Esophagus squamous epithelium (tissue), 5 donors: ENCODE measurements at places on chromosomes 3 and 15.

- no peak overlapping the region for H3K27ac ChIP-seq
- DNase-seq: no peak
- H3K27me3 ChIP-seq: no peaks in the 10 kb centered on the region
- H3K4me1 ChIP-seq: no peaks in the 10 kb centered on the region
- no peaks in the 10 kb centered on the region for H3K36me3 ChIP-seq
Observed at GRCh38 chr3:170476291-170476690, 57.6 kb downstream of the CLDN11 start.

- DNase-seq: no peak
- H3K36me3 ChIP-seq: no peaks in the 10 kb centered on the region
- no peak overlapping the region for H3K27ac ChIP-seq
- peaks cover 54% of the 10 kb centered on the region for H3K4me1 ChIP-seq
- no peaks in the 10 kb centered on the region for H3K27me3 ChIP-seq
Observed at GRCh38 chr3:52221563-52222318, 3.7 kb downstream of the TLR9 start.

DNA sequence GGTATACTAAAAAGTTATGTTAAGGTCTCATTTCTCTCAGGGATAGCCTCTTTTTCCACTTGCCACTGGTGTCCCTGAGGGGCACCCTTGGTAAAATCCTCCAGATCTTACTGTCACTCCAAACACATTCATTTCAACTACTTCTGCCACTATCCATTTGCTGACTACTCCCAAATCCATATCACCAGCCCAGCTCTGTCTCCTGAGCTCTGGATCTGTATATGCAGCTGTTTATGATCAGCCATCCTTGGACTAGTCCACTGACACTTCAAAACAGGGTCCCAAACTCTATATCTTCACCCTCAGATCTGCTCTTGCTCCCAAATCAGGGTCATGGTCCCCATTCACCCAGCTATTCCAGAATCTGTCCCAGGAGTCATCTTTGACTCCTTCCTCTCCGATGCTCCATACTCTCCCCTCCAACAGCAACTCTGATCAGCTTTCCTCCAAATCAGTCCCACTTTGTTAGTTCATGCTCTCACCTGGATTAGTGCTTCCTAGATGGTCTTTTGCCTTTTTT, 9.9 kb downstream of the NCEH1 start:
- H3K27ac ChIP-seq: no peak overlapping the region
- H3K4me1 ChIP-seq: no peaks in the 10 kb centered on the region
- no peaks in the 10 kb centered on the region for H3K27me3 ChIP-seq
- H3K4me3 ChIP-seq: no peak overlapping the region
- no peaks in the 10 kb centered on the region for H3K36me3 ChIP-seq

DNA sequence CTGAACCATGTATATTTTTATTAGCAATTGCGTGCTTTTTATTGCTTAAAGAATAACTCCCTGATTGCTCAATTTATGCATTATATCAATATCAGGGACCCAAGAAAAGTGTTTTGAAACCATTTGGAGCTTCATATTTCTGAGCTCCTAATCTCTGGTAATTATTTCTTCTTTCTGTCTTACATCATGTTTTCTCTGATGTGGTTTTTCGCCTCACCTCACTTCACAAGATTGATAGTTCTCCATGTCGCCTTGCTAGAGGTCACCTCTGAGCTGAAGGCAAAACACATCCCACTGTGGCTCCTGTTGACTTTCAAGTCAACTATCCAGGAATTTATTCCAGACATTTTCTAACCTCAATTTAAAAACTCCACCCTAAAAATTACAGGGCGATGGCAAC, 837.4 kb downstream of the CADM2 start:
- no peaks in the 10 kb centered on the region for H3K36me3 ChIP-seq
- H3K4me3 ChIP-seq: no peak overlapping the region
- no peak for DNase-seq
- no peaks in the 10 kb centered on the region for H3K4me1 ChIP-seq
- no peak overlapping the region for H3K27ac ChIP-seq

DNA sequence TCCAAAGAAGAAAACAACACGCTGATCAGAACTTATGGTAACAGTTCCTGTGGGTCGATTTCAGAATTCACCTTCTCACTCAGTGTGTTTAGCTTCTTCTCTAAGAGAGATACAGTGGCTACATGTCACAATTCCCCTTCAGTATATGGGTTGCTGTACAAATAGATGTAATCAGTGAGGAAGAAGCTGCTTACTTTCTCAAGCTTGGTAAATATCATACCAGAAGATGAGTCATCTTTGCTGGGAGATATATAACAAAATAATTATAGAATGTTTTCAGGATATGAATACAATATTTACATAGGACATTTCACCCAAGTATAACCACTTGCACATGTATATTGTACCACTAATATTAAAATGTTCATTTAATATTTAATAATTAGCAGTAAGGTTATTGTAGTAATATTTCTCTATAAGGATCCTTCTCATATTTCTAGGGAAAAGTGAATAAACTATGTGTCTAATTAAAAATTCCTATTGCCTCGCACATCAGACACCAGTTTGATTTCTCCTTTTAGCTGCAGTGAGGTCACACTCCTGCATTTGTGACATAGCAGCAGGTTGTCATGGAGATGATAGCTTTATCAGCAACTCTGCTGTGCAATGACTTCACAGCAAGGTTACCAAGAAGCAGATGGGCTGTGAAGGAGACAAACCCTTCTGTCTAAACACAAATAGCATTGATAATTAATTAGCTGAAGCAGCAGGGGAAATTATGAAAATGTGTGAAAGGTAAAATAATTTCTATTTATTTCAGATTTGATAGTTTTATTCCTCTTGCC, 211.4 kb downstream of the TUSC7 start:
- no peaks in the 10 kb centered on the region for H3K36me3 ChIP-seq
- DNase-seq: no peak
- no peaks in the 10 kb centered on the region for H3K4me1 ChIP-seq
- H3K27me3 ChIP-seq: no peaks in the 10 kb centered on the region

DNA sequence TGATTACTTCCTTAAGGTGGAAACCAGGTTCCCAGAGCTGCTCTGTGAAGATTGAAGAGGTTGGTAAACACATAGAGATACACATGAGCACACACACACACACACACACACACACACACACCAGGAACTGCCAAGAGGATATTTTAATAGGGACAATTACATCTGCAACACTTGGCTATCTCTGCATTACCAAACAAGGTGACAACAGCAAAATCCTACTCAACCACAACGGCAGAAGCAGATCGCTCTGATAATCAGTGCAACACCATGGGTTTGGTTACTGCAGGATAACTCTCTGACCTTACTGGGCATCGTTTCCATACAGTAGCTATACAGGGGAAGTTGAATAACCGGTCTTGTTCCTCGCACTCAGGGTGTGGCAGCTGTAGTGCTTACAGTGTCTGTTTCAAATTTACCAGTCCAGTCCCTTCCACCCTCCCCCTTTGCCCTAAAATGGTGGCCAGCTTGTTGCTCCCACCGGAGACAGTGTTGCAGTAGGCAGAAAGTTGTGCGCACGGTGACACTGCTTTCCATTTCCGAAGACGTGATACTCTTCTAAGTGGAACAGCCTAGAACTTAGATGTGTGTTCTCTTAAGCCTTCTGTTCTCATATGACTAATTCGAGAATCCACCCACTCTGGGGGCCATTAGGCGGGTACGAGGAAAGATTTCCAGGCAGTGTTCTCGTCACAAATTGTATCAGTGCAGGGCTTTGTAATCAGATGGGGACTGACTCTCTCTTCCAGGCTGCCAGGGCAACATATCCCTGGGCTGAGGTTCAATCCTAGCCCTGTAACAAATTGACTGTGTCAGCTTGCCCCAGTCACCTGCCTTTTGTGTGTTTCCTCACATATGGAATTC, 176.2 kb downstream of the P3H2 start:
- peaks cover 18% of the 10 kb centered on the region for H3K4me1 ChIP-seq
- no peak overlapping the region for H3K4me3 ChIP-seq
- no peaks in the 10 kb centered on the region for H3K27me3 ChIP-seq
- H3K27ac ChIP-seq: peak overlapping the region; percentile 81
- DNase-seq: no peak

DNA sequence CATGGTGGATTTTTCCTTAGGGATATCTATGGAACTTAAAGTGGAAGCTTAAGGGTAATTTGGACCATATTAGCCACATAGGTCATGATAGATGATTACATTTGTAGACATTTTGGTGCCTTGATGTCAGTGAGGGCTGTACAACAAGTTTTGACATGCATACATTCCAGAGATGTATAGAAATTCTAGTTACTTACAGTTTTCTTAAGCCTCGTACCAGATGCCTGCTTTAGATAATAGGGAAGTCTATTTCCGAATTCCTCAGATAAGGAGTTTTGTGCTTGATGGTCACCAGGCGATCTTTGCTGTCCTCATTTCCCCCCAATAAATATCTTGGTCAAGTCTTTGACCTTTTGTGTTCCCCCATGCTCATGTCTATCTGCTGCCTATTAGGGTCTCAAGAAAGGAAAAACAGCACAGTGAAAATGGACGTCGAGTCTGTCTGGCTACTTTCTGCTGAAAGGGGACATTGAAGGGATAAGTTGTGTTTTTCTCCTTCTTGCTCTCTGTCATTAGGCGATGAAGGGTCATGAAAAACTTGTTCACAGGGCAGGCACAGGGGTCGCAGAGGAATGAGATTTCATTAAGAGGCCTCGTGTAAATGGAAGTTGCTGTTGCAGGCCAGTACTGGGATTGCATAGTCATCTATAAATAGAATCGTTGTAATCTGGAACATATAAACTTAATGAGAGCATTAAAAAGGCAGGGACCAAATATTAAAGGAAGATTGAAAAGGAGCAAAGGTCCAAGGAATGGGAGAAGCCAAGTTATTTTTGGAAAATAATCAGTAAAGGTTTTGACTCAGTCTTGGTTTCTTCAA, 20.0 kb upstream of the SENP7 start:
- no peaks in the 10 kb centered on the region for H3K27me3 ChIP-seq
- H3K27ac ChIP-seq: no peak overlapping the region
- no peak overlapping the region for H3K4me3 ChIP-seq
- H3K36me3 ChIP-seq: no peaks in the 10 kb centered on the region
- H3K4me1 ChIP-seq: no peaks in the 10 kb centered on the region

DNA sequence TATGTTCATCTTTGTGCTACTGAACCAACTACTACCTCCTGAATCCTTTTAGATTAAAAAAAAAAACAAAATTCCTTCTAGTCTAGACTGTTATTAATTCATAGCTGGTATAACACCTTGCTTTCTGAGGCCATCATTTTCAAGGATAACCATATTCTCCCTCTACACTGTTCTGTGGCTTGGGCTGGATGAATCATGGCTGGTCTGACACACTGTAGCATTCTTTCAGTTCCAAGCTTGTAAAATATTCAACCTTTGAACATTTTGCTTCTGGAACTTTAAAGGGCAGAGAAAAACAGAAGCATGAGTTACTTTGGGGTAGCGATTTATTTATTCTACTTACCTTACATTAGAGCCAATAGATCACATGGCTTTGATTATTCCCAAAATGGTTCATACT, 7.6 kb downstream of the HSPBAP1 start:
- H3K27me3 ChIP-seq: no peaks in the 10 kb centered on the region
- H3K4me3 ChIP-seq: no peak overlapping the region
- H3K36me3 ChIP-seq: no peaks in the 10 kb centered on the region
- DNase-seq: no peak

DNA sequence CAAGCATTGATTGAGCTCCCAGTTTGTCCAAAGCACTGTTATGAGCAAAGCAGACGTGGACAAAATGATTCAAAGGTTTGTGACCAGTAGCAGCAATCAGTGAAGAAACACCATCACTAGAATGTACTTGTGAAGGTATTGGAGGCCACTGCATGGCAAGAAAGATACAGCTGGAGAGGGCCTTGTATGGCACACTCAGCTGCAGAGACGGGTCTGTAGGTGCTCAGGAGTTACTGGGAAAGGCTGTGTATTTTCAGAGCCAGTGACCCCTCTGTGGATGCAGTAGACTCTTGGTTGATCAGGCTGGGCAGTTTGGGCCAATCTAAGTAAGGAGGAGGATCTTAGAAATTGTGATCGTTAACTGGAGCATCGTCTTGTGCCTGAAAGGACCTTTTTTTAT, 120.0 kb downstream of the GHSR start:
- H3K4me3 ChIP-seq: no peak overlapping the region
- no peaks in the 10 kb centered on the region for H3K27me3 ChIP-seq
- no peak overlapping the region for H3K27ac ChIP-seq
- no peak for DNase-seq
- H3K4me1 ChIP-seq: peaks cover 6% of the 10 kb centered on the region

GRCh38 chr3:173685456-173685855, 287.9 kb downstream of the NLGN1 start:
- H3K27me3 ChIP-seq: no peaks in the 10 kb centered on the region

DNA sequence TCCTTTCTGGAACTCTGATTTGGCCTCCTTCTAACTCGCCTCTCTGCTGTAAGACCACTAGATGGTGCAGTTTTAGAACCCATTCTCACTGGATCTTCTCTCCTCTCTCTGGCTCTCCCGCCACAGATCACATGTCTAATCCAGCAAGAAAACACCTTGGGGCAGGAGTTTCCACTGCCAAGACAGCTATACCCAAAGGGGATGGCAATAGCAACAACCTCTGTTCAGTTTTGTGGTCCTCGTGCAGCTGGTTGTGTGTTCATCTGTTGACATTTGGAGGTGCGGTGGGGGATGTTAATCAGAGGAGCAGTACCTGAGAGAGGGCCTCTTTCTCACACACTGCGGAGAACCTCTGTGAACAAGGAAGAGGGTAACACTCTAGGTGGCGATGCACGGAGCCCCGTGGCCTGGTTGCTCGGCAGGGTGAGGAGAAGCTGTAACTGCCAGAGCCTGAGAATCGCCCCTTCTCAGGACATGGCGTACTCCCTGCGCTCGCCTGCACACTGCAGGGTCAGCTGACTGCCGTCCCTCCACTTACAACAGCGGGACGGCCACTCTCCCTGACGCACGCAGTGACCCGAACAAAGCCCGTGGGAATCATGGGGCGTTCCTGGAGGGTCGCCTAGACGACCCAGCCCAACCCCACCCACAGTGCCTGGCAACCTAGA, at the start of gene TEX55:
TSS of gene TEX55 (plus strand) at position 666 of the 668 bp plus-strand sequence. CDS start 25 bp downstream, outside the sequence.
- no peaks in the 10 kb centered on the region for H3K27me3 ChIP-seq
- no peak for DNase-seq
- no peak within 1 kb of the TSS for H3K27ac ChIP-seq
- H3K4me3 ChIP-seq: no peak within 1 kb of the TSS
- H3K36me3 ChIP-seq: no peaks in the 10 kb centered on the region

GRCh38 chr3:25043177-25043576, 384.9 kb upstream of the RARB start:
- no peak for DNase-seq
- H3K36me3 ChIP-seq: no peaks in the 10 kb centered on the region
- H3K4me1 ChIP-seq: no peaks in the 10 kb centered on the region
- no peaks in the 10 kb centered on the region for H3K27me3 ChIP-seq

DNA sequence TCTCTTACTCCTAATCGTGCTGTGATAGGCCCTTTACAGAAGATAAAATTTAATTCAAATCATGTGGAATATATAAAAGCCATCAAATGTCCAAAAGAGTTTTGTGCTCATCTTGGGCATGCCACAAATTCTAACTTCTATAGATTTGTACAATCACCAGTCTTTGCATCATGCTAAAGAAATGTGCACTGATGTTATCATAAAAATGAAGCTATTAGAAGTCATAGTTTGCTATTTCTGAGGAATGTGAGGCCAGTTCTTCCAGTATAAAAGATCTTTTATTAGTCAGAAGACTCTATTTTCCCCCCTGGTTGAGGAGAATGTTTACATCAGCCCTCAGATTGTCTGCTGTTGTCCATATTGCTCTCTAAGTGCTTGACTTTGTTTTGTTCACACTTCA, 2.1 kb upstream of the ANXA2 start:
- H3K4me3 ChIP-seq: no peak overlapping the region
- H3K27ac ChIP-seq: peak overlapping the region; percentile 100
- peaks cover 8% of the 10 kb centered on the region for H3K36me3 ChIP-seq

GRCh38 chr15:52003710-52004109, 15.3 kb upstream of the MAPK6 start:
- peaks cover 21% of the 10 kb centered on the region for H3K4me1 ChIP-seq
- no peaks in the 10 kb centered on the region for H3K27me3 ChIP-seq
- no peaks in the 10 kb centered on the region for H3K36me3 ChIP-seq
- H3K27ac ChIP-seq: peak overlapping the region; percentile 89
- no peak overlapping the region for H3K4me3 ChIP-seq
